ENCODE measurements at places on chromosomes 3 and 15.

DNA sequence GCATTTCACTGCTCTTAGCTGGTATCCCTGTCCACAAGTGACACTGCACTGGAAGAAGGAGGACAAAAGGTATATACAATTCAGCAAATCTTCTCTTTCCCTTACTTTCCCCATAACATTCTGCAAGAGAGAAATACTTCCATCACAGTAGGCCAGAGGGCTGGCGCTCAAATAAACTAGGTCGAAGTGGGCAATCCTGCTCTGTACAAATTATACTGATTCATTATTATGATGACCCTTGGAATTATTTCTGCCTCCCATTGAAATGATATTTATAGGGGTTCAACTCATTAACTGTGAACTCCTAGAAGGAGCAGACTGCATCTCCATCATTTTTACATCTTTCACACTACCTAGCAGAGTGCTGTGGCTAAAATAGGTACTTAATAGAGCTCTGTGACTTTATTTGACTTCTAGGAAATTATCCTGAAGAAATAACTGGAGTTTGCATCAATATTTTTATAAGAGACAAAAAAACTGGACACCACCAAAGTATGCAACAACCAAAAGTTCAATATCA lies 80.7 kb downstream of the ADAMTS9 start:
- DNase-seq: no peak

DNA sequence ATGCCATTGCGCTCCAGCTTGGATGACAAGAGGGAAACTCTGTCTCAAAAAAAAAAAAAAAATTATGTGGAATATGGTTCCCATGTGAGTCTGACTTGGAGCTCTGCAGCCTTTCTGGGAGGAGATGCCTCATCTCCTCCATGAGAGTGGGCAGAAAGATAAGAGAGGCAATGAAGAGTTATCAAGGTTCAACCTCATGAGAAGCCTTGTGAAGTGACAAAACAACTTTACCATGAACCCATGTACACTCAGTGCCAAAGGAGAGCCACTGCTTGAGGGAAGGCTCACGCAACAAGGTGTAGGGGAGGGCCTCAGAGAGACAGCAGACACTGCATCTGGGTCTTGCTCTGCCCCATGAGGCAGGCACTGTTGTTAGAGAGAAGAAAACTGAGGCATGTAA lies 75.7 kb downstream of the CD200R1L start:
- no peak for DNase-seq

GRCh38 chr3:129520960-129521359 lies 7.5 kb upstream of the RHO start:
- DNase-seq: no peak

- DNase-seq: no peak
These were observed 335.3 kb upstream of the ARHGEF26 start for GRCh38 chr3:153785901-153786300.

DNA sequence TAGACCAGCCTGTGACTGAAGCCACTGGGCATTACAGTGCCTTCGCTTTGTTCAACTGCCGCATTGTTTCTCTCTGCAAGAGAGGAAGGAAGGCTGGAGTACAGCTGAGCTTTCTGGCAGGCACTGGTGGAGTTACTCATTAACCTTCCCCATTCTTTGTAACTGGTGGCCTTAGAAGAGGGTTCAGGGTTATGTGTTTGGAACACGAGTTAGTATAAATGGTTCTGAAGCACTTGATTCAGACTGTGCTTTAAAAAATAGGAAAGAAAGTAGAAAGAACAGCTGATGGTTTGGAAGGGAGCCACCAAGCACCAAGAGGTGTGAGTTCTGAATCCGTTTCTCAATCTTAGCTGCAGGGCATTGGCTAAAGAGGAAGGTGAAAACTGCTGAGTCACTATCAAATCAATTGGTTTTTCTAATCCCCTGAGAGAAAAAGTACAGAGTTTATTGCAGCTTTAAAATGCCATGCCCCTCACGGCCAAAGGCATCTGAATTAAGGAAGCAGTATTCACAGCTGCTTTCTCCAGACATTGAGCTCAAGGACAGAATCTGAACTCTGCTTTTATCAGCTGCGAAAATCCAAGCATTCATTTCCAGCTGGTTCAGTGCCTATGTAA lies 3.6 kb downstream of the HGD start:
- no peak for DNase-seq

- peak; percentile 15 for DNase-seq
These were observed 36.9 kb downstream of the DNASE1L3 start for GRCh38 chr3:58173669-58174398.

DNA sequence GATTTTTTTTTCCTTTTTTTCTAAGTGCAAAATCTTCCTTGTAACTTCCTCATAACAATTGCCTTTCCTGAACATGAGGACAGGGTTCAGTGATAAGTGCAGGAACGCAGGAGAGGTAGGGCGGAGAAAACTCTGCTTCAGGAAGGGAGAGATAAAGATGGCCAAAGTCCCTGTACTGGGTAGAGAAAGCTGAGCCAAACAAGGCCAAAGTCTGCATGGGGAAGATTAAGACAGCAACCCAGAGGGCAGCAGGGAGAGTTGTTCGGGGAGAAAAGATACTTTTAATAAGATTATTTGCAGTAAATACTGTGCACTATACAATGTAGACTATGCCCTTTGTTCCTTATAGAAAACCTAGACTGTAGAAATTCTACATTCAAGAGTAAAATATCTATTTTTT lies 55.4 kb upstream of the LRRFIP2 start:
- DNase-seq: no peak

DNA sequence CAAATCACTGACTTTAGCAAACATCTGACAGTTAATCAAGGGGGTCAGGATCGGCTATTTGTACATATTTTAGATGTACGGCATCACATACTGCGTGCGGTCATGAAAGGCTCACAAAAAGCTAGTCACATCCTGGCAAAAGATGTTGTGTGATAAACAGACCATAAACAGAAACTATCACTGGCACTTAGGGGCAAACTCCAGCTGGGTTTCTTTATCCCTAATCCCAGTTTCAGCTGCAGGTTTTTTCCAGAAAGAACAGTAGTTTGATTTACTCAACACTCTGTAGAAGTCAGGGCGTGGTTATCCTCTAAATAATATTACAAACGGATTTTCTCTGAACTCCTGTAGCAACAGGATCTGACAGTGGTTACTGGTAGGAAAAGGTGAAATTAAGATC lies 112.4 kb upstream of the BHLHE40 start:
- DNase-seq: no peak

- no peak for DNase-seq
These were observed 187.4 kb upstream of the LINGO1 start for GRCh38 chr15:77819851-77820728.

GRCh38 chr15:67511606-67512005 lies 9.3 kb upstream of the C15orf61 start:
- no peak for DNase-seq

DNA sequence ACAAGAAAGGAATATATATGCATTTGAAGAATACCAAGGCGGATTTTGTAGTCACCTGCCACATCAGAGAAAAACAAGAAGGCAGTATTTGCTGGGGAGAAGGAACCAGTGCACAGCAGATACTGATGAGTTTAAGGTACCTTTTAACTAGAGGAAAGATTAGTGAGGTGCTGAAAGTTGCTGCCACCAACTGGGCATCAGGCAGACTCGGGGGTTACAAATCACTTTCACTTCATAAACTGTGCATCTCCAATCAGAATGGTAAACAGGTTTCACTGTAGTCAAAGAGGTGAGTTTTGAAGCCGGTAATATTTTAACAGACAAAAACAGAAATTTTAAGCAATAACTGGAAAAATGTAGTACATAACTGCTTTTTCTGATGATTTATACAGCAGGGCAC lies 4.1 kb downstream of the FBN1 start:
- DNase-seq: no peak

- no peak for DNase-seq
These were observed 11.1 kb downstream of the TNK2 start for GRCh38 chr3:195897081-195897852.

DNA sequence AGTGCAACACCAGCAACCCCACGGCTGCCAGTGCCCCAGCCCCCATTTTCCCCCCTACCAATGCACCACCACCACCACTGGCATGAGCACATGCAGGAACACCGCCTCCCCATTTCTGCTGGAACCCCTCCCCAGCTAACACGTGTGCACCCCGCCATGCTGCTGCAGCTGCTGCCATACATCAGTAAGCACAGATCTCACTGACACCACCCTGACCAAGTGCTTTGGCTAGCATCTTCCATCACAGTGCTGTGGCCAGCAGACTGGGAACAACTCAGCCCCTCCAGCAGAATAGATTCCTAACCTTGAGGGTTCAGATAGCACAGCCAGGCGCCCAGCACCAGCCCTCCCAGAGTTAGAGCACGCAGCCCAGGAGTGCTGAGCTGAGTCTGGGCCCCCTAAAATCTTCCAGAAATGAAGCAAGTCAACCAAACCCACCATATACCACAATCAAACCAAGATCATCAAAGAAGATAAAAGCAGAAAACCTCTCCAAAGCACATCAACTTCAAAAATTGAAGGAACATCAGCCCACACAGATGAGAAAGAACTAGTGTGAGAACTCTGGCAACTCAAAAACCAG lies 81.2 kb upstream of the CDV3 start:
- no peak for DNase-seq

GRCh38 chr15:85488997-85489396 lies 108.6 kb downstream of the AKAP13 start:
- DNase-seq: no peak

DNA sequence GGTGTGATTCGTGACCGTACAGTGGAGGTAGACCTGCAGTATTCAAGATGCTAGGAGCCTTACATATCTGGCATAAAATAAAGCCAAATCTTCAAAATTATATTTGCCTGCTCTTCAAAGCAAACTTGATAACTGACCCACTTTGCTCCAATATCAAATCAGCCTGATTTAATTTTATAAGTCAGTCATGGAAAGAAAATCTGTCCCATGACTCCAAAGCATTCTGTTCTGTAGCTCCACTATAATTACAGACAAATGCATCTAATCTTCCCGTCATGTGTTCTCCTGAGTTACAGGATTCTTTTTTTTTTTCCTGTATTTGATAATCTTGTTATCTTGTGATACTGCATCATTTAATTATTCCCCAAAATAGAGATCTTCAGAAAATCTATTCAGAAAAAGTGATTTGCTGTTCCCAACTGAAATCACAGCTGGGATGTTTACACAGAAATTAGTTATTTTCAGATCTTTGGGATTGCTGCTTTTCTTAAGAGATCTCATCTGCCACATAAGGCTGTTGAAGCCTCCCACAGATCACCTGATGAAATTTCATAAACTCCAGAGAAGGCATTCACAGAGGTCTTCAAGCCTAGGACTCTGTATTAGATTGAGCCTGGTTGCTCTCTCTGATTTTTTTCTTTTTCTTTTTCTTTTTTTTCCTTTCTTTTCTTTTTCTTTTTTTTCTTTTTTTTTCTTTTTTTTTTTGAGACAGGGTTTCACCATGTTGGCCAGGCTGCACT lies 27.2 kb downstream of the TIMP4 start:
- no peak for DNase-seq

GRCh38 chr15:79896131-79896633 lies 632 bp downstream of the MTHFS start:
- DNase-seq: no peak

DNA sequence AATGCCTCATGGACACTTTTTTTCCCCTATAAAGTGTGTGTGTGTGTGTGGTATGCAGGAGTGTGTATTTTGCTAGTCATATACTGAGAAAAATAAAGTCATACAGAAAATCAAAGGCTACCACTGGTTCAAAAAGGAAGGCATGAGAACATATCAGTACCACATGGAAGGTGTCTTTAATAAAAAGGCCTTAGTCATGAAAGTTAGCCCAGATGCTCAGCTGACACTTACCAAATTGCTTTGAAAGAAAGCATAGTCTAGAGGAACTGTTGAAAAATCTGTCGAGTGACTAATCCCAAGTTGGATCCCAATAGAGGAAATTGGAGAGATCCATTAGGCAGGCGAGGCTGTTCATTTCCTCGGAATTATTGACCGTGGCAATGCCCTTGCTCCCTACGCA lies 432.9 kb upstream of the CFAP20DC start:
- no peak for DNase-seq

- no peak for DNase-seq
These were observed 3.8 kb downstream of the VEPH1 start for GRCh38 chr3:157499342-157499963.

- DNase-seq: no peak
These were observed 212.5 kb upstream of the GADL1 start for GRCh38 chr3:31106912-31107311.

DNA sequence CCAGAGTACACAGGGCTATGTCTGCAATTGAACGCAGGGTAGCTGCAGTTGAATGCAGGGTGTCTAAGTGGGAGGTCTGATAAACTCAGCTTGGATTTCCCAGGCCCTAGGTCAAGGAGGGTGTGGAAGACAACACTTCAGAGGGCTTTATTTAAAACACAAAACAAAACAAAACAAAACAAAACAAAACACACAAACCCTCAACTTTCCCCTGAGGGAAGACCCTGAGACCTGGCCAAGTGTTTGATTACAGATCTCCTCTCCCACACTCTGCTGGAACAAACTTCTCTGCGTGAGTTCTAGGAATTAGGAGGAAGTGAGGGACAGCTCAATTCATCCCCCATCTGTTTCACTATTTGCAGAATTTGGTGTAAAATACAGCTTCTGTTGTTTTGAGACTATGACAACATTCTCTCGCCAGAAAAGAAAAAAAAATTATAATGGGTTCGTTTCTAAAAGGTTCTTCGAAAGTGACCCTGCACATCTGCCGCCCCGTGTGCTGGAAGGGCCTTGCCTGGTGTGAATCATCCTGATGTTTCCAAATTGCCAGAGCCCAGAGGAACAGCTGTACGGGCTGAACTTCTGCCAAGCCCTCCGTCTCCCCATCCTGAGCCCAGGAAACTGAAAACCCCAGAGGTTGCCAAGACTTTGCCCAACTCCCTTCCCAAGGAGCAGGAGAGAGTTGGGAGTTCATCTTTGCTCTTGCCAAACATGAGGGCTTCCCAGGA lies 73.3 kb upstream of the RAD18 start:
- no peak for DNase-seq

DNA sequence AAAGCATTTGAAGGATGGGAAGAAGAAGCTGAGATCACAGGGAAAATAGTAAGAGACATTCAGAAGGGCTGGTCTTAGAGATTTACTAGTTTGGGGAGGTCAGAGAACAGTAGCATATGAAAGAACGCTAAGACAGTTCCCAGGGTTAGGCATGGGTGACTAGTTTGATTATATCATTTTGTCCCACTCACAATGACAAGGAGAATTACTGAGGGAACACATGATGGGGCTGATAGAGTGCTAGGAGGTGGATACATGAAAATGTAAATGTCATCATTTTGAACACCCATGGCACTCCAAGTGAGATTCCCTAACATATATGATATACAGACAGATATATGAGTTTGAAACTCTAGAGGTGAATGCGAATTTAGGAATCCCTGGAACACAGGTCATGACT lies 9.3 kb upstream of the TARS3 start:
- DNase-seq: no peak

Data from NCI-H1694 (cell line).